Stimulated activated CD4-positive, alpha-beta T cell treated with anti-CD3 and anti-CD28 coated beads, TNF-alpha, amount 100 ng/mL, for 1 hour (primary cell): ENCODE measurements at places on chromosomes 2 and 18.

- no peak for DNase-seq
Measured at GRCh38 chr2:68230241-68231060, 21.9 kb downstream of the PPP3R1 start.

- DNase-seq = no peak
Measured at GRCh38 chr18:8705238-8705960, at the start of gene MTCL1. TSS of gene MTCL1 (plus strand) at chr18:8705556. CDS start at chr18:8705661, 105 bp downstream.

GRCh38 chr18:24818441-24818840 lies 358.0 kb downstream of the HRH4 start:
- DNase-seq = no peak

- DNase-seq = no peak
Measured at GRCh38 chr2:37708146-37708545, 36.7 kb upstream of the CDC42EP3 start.

DNA sequence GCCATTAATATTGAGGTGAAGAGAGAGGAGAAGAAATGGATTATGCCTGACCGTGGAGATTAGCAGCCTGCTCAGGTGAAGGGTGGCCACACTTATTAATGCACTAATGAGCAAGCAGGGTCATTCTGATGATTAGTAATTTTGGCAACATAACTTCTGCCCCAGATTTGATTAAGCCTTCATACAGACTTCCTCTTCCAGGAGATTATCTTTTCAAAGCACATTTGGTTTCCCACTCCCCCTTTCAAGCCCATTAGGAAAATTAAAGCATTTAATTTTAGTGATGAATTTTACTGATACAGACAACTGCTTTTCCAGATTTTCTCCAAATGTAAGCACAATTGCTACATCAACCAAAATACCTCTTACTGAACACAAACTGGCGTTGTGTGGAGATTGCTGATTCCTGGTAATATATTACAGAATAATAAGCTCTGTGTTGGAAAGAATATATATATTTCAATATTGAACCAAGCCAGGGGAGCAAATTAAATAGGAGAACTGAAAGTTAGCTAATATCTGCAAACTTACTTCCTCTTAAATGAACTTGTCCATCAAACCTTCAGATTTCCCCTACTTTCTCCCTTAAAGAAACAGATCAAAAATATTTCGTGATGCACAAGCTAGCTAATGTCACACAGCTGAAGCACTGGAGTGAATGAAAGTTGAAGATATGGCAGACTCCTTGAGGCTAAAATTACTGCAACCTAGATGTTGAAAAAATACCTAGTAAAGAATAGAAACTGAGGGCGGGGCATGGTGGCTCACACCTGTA lies 140.8 kb downstream of the FAM210A start:
- no peak for DNase-seq
